NCI-H524 treated with DMSO at 0.1 percent for 48 hours (cell line): ENCODE measurements at places on chromosomes 12 and 14.

GRCh38 chr12:69851976-69852375 lies 26.9 kb downstream of the MYRFL start:
- DNase-seq = no peak

GRCh38 chr12:91990525-91990924 lies 155.1 kb downstream of the BTG1 start:
- no peak for DNase-seq

GRCh38 chr14:99324291-99324690 lies 52.3 kb upstream of the BCL11B start:
- DNase-seq = no peak

- DNase-seq = no peak
Observed at GRCh38 chr12:98532687-98533304, 17.4 kb downstream of the TMPO start.

DNA sequence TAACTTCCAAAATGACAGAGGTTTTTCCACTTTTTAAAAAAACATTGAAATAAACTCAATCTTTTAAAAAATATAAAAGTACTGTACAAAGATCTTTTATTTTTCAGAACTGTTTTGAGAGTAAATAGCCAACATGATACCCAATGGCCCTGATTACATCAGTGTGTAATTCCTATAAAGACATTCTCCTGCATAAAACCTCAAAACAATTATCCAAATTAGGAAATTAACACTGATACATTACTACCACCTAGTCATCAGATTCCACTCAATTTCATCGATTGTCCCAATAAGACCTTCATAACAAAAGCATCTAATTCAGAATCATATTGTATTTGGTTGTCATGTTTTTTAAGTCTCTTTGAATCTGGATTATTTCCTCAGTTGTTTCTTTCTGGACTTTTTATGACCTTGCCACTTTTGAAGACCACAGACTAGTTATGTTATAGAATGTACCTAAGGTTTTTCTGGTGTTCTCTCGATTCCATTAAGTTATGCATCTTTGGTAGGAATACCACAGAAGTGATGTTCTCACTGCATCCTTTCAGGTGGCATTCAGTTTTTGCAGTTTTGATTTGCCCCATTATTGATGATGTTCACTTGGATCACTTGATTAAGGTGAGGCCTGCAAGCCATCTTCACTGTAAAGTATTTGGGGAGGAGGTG lies 4.0 kb upstream of the YEATS4 start:
- no peak for DNase-seq

DNA sequence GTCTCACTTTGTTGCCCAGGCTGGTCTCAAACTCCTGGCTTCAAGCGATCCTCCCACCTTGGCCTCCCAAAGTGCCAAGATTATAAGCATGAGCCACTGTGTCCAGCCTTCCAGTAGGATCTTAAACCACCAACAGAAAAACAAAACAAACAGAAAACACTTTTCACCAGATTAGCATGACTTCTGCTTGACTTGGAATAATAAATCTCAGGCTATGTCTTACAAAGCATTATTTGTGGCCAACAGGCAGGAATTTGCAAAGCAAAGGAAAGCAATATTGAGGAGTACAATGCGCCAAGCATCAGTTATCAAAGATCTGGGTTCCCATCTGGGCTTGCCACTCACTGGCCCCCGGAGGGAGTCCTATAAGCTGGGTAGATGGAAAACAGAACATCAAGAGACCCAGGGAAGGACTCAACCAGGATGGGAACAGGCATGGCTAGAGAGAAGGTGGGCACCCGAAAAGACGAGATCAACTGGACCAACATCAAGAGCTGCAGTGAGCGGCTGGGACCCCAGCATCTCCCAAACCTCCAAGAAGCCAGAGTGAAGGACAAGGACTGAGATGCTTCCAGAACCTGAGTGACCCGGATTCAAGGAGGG lies 101.2 kb downstream of the TMEM30B start:
- DNase-seq = no peak
